Suppressor macrophage (primary cell): ENCODE measurements at places on chromosomes 13 and 19.

GRCh38 chr13:111152844-111153243 lies 37.7 kb downstream of the ARHGEF7 start:
- DNase-seq = no peak

- no peak for DNase-seq
These were observed 5.2 kb downstream of the TRAPPC5 start for GRCh38 chr19:7685546-7686445.

DNA sequence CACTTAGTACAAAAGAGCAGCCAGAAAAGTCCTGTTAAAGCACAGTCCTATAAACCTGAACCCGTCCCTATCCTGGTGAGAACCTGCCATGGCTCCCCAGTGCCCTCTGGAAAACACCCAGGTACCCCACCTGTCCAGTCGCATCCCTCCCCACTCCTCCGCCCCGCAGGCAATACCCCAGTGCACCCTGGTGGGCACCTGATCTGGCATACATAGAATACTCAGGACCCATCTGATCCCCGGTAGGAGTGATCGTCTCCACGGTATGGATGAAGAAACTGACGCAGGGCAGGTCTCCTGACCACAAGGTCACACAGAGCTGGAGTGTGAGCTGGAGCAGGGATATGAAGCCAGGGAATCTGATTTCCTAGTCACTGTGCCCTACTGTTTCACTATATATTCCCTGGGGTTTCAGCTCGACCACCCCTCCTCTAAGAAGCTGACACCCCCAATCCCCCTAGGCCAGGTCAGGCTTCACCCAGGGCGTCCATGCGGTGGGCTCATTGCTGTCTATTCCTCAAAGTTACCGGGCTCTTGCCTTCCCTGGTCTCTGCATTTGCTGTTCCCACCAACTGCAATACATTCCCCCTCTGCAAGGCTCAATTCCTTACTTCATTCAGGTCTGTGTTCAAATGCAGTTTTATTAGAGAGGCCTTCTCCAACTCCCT lies 12.6 kb downstream of the FBXO46 start:
- DNase-seq = no peak

DNA sequence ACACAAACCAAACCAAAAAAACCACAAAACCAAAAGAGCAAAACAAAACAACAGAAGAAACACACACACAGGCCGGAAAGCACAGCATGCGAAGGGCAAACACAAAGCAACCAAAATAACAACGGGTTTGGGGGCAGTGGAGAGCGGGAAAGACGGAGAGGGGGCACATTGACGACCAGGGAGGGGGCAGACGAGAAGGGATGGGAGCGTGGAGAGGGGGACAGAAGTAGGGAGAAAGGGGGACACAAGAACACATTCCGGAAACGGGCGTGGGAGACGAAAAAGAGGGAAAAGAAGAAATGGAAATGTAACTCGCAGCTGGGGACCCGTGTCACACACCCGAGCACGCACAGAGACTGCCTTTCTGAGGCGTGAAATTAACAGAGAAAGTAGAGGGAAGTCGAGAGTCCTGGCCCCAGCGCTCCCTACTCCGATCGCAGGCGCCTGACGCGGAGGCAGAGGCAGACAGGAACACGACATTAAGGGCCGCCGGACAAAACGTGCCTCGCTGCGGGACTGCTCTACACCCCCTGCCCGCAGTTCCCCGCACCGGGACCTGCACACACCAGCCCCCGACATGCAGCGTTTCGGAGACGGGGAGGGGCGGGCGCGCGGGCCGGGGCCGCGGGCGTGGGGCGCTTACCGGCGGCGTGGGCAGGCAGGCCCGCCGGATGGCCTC lies 652 bp downstream of the POU4F1 start:
- DNase-seq = peak; percentile 53

DNA sequence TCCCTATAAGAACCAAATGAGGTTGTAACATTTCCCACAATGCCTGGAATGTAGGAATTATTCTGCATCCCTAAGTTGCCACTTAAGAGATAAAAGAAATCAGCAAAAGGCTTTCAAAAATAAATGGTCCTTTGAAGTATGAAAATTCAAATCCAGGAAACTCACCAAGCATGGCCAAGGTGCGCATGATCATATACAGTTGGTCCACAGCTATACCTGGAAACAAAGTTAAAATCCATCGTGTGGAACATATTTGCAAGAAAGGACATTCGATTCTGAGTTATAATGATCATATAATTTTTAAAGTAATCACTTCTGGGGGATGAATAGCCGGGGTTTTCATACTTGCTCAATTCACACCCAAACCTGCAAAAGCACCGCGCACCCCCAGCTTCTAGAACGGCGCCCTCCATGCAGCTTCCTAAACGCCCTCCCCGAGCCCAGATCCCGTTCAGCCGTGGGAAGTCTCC lies 525 bp downstream of the CARS2 start:
- DNase-seq = no peak

- DNase-seq = peak; percentile 15
These were observed 435.6 kb downstream of the FOXO1 start for GRCh38 chr13:40230833-40231266.

DNA sequence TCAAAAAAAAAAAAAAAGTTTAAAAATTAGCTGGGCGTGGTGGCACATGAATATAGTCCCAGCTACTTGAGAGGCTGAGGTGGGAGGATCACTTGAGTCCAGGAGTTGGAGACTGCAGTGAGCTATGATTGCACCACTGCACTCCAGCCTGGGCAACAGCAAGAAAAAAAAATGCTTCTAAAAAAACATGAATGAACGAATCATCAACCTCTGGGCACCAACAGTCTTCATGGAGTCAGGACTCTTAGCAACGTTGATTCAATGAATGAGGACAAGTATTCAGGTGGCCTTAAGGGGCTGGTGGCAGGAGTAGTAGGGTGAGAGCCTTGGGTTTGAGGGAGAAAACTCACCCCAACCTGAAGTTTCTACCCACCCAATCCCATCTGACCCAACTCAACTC lies 20.6 kb upstream of the OLFM2 start:
- no peak for DNase-seq

- peak; percentile 96 for DNase-seq
These were observed 6.4 kb downstream of the KLF16 start for GRCh38 chr19:1856698-1857603.

DNA sequence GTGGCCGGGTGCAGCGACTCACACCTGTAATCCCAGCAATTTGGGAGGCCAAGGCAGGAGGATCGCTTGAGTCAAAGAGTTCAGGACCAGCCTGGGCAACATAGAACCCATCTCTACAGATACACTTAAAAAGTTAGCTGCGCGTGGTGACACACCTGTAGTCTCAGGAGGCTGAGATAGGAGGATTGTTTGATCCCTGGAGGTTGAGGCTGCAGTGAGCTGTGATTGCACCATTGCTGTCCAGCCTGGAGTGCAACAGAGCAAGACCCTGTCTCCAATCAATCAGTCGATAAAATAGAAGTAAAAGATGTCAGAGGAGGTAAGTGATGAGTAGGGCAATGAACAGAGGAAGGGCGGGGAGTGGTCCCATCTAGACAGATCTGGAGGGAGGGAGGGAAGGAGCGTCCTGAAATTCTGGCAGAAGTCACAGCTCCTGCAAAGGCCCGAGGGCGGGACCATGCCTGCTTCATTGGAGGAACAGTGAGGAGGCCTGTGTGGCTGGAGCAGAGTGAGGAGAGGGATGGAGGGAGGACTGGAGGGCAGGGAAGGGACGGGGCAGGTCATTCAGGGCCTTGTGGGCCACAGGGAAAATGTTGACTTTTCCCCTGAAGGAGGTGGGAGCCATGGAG lies 9.7 kb downstream of the SMIM24 start:
- DNase-seq = no peak

- no peak for DNase-seq
These were observed 801.5 kb upstream of the SPRY2 start for GRCh38 chr13:81142306-81142999.

DNA sequence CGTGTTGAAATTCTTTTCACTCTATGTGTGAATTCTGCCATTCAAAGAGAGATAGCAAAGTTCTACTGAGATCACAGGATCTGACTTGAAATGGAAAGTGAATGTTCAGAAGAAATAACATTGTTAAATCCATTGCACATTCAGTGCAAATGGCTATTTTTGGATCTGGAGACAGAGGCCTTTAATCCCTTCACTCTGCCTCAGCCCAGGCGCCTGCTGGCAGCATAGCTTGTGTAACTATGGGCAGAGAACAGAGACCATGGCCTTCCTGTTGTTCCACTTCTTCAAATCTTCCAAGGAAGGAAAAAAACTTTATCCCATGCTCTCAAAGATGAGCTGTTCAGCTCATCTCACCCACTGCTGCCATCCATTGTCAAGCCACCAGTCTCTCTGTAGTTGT lies 265.4 kb downstream of the LMO7 start:
- DNase-seq = no peak

DNA sequence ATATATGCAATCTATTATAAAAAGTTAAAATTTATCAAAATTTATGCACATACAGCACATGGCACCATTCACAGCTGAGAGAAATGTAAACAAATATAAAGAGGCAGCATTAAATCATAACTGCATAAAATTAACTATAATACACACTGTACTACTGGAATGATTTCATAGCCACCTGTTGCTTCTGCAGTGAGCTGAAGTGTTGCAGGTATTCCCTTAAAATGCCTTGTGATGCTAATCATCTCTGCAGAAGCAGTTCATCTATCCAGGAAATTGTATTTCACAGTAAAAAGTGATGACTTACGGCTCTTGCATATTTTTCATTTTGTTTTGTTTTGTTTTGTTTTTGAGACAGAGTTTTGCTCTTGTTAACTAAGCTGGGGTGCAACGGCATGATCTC lies 82.1 kb downstream of the STOML3 start:
- DNase-seq = no peak

DNA sequence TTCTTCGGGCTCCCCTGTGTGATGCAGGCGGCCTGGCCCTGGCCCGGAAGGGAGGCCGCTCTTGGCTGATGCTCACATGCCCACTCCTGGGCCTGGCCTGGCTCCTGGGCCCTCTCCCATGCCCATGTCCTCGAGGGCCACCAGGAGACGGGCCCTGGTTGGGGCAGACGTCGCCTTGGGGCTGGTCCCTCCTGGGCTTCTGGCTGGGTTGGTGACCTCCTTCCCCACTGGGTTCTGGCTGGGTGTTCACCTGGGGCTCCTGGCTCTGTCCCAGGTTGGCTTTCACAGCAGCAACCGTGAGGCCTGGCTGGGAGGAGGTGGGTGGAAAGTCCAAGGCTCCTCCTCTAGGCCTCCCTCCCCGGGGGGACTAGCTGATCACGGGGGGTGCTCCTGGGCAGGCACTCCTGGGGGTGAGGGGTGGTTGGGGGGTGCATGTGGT lies 15.5 kb upstream of the SLC7A10 start:
- no peak for DNase-seq

GRCh38 chr19:41626877-41627276 lies at the start of gene CEACAM4:
Gene CEACAM4, minus strand, starts transcription at chr19:41627074. Its CDS starts 111 bp downstream, at chr19:41626963.
- DNase-seq = peak; percentile 74

- DNase-seq = no peak
These were observed 36.0 kb downstream of the BRD4 start for GRCh38 chr19:15296353-15296752.

DNA sequence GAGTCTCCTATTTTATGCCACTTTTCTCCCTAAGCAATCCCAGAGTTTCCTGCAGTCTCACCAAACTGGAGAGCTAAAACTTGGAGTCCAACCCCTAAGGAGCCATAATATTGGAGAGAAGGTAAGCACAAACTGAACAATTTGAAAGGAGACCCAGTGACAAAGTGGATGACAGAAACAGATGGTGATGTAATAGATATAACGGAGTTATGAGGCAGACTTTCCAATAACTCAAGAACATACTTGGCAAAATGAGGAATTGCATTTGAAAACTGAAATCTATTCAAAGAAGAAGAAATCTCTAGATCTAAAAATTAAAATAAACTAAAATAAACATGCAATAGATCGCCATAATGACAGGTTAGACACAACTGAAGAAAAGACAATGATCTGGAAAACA lies 200.9 kb upstream of the MIR17HG start:
- no peak for DNase-seq

- no peak for DNase-seq
These were observed 1419.4 kb upstream of the SPRY2 start for GRCh38 chr13:81760316-81760715.

DNA sequence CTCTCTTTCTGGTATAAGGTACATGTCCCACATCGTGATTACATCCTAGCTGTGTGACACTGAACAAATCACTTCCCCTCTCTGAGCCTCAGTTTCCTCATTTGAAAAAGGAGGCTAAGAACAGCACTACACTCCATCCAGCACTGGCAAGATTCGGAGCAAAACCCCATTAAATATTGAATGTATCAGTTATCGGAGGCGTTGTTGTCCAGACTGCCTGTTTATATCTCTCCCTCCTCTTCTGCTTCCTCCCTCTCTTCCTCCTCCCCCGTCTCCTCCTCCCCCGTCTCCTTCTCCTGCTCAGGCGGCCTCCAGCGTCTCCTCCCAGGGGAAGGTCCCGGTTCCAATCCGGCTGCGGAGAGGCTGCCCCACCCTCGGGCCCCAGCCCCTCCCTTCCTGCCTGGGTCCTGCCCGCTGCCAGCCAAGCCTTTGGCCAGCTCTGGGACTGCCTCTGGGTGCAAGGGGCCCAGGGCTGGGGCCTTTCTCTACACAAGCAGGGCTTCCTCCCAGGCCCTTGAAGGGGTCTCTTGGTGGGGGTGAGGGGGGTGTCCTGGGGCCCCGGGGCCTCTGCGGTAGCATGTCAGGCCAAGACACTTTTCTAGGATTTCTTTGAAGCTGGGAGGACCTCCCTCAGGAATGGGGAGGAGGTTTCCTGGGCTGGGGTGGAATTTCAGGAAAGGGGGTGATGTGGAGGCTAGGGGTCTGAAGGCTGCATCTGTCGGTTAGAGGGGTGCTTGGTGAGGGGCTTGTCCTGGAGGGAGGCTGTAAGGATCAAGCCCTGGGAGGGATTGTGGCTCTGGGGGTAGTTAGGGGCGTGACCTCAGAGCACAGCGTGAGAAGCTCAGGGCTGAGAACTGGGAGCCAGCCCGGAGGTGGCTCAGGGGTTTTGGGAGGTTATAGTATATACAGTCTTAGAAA lies 1.9 kb downstream of the RRAS start:
- peak; percentile 88 for DNase-seq
